ENCODE measurements at places on chromosomes 3 and 15. TPM values are rescaled to one million over a fixed set of nuclear protein-coding genes. Genes with fewer than 3 reads are reported as not detected.

GRCh38 chr3:177618873-177619733 is 421.8 kb upstream of the TBL1XR1 start:
- no peak for DNase-seq

- DNase-seq = peak; percentile 34
Observed at GRCh38 chr3:89314454-89315098, 207.2 kb downstream of the EPHA3 start.

- no peak for DNase-seq
Observed at GRCh38 chr3:33061782-33062181, 35.2 kb downstream of the GLB1 start.

- no peak for DNase-seq
Observed at GRCh38 chr15:83714939-83715628, 61.2 kb downstream of the ADAMTSL3 start.

DNA sequence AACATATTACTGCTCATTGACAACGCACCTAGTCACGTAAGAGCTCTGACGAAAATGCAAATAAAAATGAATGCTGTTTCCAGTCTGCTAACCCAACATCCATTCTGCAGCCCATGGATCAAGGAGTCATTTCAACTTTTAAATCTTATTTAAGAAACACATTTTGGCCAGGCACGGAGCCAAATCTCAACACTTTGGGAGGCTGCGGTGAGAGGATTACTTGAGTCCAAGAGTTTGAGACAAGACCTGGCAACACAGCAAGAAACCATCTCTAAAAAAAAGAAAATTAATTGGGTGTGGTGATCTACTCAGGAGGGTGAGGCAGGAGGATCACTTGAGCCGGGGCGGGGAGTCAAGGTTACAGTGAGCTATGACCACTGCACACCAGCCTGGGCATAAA is 22.4 kb upstream of the TM4SF19 start:
- DNase-seq = no peak

GRCh38 chr3:150022381-150023238 is 51.9 kb upstream of the PFN2 start:
- DNase-seq = peak; percentile 36

GRCh38 chr3:5162102-5162501 is 25.4 kb upstream of the EDEM1 start:
- no peak for DNase-seq

DNA sequence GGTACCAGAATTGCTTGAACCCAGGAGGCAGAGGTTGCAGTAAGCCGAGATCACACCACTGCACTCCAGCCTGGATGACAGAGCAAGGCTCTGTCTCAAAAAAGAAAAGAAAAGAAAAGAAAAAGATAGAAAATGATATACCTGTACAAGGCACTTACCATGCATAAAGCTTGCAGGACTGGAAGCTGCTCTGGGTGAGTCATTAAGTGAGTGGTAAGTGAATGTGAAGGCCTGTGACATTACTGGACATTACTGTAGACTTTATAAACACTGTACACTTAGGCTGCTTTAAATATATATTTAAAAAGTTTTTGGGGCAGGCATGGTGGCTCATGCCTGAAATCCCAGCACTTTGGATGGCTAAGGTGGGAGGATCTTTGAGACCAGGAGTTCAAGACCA is 99.2 kb downstream of the SLMAP start:
- no peak for DNase-seq

DNA sequence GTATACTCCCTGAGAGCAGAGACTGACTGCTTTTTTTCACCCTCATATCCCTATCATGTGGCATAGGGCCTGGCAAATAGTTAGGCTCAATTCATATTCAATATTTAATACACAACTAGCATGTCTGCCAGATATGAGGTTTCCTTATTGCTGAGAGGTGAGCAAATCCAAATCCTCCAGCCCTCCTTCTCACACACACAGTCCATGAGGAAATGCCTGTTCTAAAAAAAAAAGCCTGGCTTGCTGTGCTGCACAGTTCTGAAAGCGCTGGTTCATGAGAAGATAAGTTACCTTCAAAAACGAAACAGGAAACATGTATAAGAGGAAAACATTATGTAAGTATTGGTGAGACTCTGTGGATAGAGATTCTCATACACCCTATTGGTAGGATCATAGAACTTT is 15.5 kb upstream of the ACAP2 start:
- DNase-seq = no peak

- DNase-seq = no peak
Observed at GRCh38 chr3:129289201-129289921, 10.7 kb downstream of the HMCES start.

- peak; percentile 86 for DNase-seq
Observed at GRCh38 chr3:151305060-151305774, 11.4 kb downstream of the GPR87 start.

DNA sequence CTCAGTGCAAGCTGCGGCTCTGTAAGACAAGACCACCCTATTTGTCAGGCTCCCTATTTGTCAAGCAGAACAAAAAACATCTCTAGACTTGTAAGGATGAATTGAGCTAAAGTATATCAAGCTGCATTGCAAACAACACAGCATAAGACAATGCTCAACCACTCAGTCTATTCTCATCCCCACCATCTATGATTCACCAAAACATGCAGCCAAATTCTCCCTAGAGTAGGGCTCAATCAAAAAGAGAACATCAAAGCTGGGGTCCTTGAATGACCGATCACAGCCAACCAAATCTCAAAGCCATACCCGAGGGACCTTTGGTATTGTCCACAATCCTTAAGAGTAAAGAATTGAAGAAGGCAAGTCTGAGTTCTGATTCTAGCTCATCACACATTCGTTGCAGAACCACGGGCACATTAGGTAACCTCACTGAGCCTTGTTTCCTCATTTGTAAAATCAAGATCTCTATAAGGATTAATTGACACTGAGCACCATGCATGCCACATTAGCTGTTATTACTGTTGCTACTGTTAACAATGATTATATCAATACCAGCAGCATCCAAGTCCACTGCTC is 31.2 kb downstream of the RFTN1 start:
- DNase-seq = no peak

- no peak for DNase-seq
Observed at GRCh38 chr15:84750583-84751092, 2.2 kb downstream of the ZNF592 start.

DNA sequence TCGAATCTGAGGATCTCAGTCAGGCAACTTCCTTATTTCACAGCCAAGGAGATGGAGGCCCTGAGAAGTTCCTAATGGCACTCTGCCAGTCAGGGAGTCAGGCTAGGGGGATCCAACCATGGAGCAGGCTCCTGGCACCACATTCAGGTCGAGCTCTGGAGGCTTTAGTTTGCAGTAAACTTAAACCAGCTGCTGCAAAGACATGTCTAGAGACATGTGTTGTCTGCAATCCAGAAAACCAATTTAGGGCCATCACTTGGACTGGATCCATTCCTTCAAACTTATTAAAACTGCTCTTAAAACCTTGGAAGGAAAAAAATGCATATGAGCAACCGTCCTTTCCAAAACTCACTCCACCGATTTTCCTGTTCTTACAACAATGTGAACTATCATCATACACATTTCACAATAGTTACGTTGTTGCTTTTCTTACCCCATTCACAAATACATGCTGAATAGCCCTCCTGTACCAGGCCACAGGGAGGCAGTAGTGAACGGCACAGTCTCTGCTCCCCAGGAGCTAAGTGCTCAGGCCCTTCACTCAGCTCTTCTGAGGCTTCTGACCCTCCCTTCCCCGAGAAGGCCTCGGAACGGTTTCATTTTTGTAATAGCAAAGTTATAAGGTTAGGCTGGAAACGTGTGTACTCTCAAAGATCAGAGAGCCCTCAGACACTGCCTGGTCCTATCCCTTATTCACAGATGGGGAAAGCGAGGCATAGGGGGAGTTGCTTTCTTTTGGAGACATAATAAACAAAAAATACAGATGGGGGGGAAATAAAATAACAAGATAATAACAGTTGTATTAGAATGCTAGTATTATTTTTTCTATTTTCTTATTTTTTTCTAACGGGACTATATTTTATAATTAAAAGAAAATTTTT is 20.1 kb downstream of the RFT1 start:
- DNase-seq = peak; percentile 71

DNA sequence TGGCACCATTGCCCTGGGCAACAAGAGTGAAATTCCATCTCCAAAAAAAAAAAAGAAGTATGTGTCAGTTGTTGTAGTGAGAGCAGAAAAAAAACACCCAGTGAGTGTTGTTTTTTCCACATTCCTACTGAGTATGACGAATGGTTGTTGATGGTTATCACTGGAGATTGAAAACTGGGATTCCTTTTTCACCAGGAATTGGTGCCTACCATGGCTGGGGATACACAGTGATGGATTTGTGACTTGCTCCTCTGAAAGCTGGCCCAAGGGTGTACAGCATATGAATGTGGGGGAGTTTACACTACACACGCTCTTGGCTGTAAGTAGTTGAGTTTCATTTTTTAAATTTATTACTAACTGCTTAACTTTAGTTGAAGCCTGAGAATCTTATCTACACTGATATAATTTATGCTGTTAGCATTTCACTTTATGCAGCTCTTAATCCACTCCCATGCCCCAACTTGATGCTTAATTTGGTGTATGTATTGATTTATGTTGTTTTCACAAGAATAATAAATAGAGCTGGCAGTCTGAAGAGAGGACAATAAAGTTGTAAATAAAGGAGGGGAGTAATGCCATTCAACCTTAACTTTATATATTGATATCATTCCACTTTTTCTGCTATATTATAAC is 56.0 kb upstream of the MME start:
- no peak for DNase-seq

DNA sequence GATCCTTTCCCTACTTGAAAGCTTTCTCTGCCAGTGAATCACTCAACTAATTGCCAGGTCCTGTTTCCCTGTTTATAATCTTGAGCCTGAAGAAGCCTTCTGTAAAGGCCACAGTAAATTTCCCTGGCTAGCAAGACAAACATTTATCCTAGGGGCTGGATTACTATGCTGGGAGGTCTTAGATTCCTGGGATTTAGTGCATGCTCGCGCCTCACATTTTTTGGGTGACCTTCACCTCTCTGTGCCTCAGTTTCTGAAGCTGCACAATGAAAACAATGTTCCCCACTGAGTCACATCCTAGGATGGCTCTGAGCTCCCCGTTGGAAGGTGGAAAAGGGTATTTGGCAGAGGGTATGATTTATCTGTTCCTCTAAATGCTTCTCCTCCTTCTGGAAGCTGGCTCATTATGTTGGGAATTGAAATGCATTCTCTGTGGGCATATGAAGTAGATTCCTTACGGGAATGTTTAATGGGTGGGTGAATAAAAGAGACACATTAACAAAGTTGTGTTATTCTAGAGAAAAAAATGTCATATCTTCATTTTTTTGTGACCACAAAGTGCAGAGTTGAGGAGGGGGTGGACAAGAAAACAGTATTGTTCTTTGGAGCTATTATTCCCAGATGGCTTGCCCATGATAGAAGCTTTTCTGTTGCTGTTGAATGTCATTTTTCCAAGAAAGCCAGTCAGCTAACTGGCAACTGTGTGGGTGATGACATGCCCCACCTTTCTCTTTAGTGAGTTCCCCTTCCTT is 32.4 kb downstream of the LSM3 start:
- DNase-seq = no peak

DNA sequence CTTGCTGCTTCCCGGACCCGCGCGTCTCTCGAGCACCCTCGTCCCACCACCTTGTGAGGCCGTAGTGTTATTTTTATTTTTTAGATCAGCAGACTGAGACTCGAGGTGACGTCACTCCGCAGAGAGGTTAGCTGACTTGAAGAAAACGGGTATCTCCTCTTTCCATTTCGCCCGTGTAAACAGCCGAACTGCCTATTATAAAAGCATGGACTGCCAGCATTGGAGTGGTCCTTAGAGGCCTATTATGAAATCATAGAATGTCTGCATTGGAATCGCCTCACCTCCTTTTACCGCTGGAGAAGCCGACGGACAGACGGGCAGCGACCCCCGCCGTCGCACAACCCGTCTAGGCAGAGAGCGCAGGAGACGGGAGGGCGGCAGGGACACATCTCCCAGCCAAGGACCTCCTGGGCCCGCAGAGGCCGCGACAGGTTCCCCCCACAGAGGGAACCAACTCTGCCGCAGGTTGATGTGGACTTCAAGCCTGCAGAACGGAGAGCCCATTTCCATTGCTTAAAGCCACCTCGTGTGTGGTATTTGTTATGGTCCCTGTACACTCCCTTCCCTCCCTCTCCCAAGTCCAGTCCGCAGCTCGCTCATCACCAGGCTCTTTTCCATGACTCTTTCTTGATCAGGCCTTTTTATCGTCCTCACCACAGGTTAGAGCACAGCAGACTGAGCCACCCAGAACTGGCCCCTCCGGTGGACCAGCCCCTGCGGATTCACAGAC is 540 bp upstream of the PPP1R2 start:
- peak; percentile 60 for DNase-seq

- no peak for DNase-seq
Observed at GRCh38 chr15:68699124-68699880, 120.5 kb downstream of the CORO2B start.

Gene EPHB1
- 2.8 TPM for total RNA-seq

Gene GOLIM4
- total RNA-seq = 27.2 TPM

Gene SI
- total RNA-seq = not detected

Gene SGO1
- total RNA-seq = 28.1 TPM

Gene FETUB
- total RNA-seq = not detected

Gene ADAM10
- 159 TPM for total RNA-seq
